ENCODE measurements at places on chromosomes 6 and 20. TPM values are rescaled to one million over a fixed set of nuclear protein-coding genes. Genes with fewer than 3 reads are reported as not detected.

The PTGIS gene
- total RNA-seq = not detected

DNA sequence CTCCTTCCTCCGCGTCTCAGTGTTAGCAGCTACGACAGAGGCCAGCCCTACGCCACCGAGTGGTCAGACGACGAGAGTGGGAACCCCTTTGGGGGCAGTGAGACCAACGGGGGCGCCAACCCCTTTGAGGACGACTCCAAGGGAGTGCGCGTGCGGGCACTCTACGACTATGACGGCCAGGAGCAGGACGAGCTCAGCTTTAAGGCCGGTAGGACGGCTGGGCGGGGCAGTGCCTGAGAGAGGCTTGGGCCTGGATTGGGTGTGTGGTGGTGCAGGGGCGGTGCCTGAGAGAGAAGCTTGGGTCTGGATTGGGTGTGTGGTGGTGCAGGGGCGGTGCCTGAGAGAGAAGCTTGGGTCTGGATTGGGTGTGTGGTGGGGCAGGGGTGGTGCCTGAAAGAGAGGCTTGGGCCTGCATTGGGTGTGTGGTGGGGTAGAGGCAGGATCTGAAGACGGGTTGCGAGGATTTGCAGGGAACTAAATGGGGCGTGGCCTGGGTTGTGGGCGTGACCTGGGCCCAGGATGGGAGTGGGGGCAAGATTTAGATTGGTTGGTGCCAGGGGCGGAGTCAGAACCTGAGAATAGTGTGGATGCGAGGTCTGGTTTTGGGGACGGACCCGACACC lies 24.4 kb downstream of the SPDEF start:
- no peak for DNase-seq

DNA sequence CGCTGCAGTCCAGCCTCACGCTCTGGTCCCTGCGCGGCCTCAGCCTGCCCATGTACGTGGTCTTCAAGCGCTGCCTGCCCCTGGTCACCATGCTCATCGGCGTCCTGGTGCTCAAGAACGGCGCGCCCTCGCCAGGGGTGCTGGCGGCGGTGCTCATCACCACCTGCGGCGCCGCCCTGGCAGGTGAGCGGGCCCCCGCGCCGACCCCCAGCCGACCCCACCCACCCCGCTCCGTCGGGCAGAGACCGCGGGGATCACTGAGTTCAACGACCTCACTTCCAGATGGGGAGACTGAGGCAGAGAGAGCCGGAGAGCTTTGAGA lies 545 bp downstream of the SLC35D3 start:
- no peak for DNase-seq

- no peak for DNase-seq
Observed at GRCh38 chr20:37389241-37389747, 43.4 kb downstream of the SRC start.

The MAS1 gene
- total RNA-seq = under 0.01 TPM

DNA sequence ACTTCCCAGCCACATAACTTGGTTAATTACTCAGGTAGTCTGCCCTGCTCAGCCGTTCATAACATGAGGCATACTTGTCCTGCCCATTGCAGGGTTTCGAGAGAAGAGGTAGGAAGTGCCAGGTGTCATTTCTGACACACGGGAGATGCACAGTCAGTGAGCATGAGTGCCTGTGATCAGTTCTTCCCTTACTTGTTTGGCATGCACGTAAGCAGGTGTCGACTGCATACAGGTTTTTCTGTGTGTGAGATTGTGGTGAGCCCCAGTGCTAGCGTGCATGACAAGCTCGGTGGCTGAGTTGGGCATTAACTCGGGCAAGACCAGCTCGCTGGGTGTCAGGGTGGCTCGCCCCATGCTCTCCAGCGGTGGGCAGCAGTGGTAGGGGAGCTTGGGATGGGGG lies 51.2 kb upstream of the SLC22A1 start:
- no peak for DNase-seq

DNA sequence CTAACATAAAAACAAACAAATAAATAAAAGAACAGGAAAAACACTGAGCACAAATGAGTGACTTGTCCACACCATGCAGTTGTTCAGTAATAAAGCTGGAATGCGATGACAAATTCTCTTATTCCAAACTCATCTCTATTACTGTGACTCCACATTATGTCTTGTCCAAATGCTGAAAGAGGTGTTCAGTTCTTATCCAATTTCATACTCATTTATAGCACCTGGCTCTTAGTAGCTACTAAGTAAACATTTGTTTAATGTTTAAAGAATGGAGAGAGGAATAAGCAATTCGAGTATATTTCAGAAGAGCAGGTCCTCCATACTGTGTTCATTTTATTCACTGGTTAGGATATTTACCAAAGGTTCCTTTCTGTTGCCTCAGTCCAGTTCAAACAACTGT lies 439.0 kb upstream of the JAG1 start:
- DNase-seq = no peak

- DNase-seq = no peak
Observed at GRCh38 chr6:27669624-27670301, 196.9 kb upstream of the ZNF184 start.

All from hematopoietic multipotent progenitor cell (in vitro differentiated cells).